T-helper 17 cell (primary cell): ENCODE measurements at places on chromosomes 4 and X. TPM values are rescaled to one million over a fixed set of nuclear protein-coding genes. Genes with fewer than 3 reads are reported as not detected.

Gene F9
- not detected for total RNA-seq

Gene KCNIP4
- not detected for total RNA-seq

Gene SERTM2
- total RNA-seq: not detected

Gene TENM3
- total RNA-seq: not detected

Gene PSAPL1
- not detected for total RNA-seq

Gene INTU
- total RNA-seq: not detected

Gene CSAG2
- not detected for total RNA-seq

Gene GABRE
- 0.42 TPM for total RNA-seq

Gene PUDP
- 8.4 TPM for total RNA-seq

Gene PLK4
- total RNA-seq: 2.8 TPM

- H3K27ac ChIP-seq: no peak overlapping the region
- no peaks in the 10 kb centered on the region for H3K36me3 ChIP-seq
- DNase-seq: no peak
- no peaks in the 10 kb centered on the region for H3K27me3 ChIP-seq
- H3K4me3 ChIP-seq: no peak overlapping the region
Observed at GRCh38 chr4:92111493-92111892, 192.3 kb upstream of the GRID2 start.

DNA sequence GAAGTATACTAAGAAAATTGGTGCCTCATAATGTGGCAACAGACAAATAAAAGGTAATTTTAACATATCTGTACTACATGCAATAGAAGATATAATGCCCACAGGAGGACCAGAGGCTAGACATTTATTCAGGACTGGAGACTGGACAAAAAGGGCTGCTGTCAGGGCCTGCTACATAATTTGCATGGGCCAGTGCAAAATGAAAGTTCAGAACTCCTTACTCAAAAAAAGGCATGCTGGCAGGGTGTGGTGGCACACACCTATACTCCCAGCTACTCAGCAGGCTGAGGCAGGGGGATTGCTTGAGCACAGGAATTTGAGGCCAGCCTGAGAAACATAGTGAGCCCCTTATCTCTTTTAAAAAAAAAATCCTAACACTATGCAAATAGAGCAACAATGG, 12.4 kb upstream of the MAOA start:
- peaks cover 7% of the 10 kb centered on the region for H3K27me3 ChIP-seq
- H3K36me3 ChIP-seq: no peaks in the 10 kb centered on the region
- H3K27ac ChIP-seq: no peak overlapping the region

GRCh38 chr4:100428051-100428450, 89.8 kb downstream of the EMCN start:
- no peak for DNase-seq
- H3K27me3 ChIP-seq: peaks cover 12% of the 10 kb centered on the region
- H3K4me1 ChIP-seq: peaks cover 3% of the 10 kb centered on the region
- H3K27ac ChIP-seq: no peak overlapping the region
- no peak overlapping the region for H3K4me3 ChIP-seq
- no peaks in the 10 kb centered on the region for H3K36me3 ChIP-seq

DNA sequence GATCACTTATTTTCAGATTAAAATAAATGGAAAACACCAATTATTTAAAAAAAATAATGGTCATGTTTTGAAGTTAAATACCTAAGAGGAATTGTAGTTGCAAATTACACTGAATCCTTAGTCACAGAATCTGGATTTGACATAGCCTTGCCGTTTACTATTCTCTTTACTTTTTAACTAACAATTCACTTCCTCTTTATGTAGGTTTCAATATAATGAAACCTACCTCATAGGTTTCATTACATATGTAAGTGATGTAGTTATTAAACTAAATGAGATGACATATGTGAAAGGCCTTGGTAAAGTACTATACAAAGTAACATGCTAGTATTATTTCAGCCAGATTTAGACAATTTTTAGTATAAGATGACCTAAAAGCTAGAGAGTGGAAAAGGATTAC, 6.5 kb downstream of the SPP1 start:
- DNase-seq: no peak
- H3K27ac ChIP-seq: no peak overlapping the region
- no peak overlapping the region for H3K4me3 ChIP-seq
- peaks cover 3% of the 10 kb centered on the region for H3K4me1 ChIP-seq
- peaks cover 3% of the 10 kb centered on the region for H3K36me3 ChIP-seq

DNA sequence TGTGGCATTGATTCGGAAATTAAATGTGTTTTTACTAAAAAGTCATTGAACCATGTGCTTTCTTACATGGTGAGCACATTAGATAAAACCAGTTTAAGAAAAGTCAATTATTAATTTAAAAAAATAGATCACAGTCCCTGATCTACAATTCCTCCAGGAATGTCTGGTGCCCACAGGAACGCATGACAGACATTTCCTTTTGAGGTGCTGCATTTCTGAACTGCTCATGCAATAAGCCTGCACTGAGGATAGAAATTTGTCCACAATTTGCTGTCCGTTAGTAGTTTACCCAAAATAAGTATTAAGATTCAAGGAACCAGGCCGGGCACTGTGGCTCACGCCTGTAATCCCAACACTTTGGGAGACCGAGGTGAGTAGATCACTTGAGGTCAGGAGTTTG, 8.2 kb upstream of the ADAMTS3 start:
- no peaks in the 10 kb centered on the region for H3K4me1 ChIP-seq
- no peaks in the 10 kb centered on the region for H3K27me3 ChIP-seq
- no peaks in the 10 kb centered on the region for H3K36me3 ChIP-seq
- no peak for DNase-seq
- H3K4me3 ChIP-seq: no peak overlapping the region

- H3K4me3 ChIP-seq: no peak overlapping the region
- no peaks in the 10 kb centered on the region for H3K4me1 ChIP-seq
- no peak overlapping the region for H3K27ac ChIP-seq
Observed at GRCh38 chr4:8307121-8307520, 37.6 kb downstream of the HTRA3 start.

GRCh38 chrX:96791559-96791958, 92.1 kb upstream of the RPA4 start:
- no peak overlapping the region for H3K27ac ChIP-seq
- H3K4me1 ChIP-seq: no peaks in the 10 kb centered on the region
- no peak overlapping the region for H3K4me3 ChIP-seq
- H3K27me3 ChIP-seq: no peaks in the 10 kb centered on the region

DNA sequence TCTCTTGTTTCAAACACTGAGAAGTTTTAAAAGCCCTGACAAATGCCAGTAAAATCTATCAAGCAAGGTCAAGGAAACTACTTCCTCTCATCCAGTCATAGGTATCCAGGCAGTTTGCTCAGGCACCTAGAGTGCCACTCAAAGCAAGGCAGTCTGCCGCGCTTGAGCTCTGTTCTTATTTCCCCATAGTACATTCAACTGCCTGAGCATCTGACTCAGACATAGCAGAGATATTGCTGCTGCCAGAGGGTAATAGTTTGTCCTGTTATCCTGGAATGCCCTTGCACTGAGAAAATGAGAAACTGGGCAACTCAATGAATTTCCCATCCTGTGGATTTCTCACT, 16.1 kb upstream of the ATP8A1 start:
- peaks cover 3% of the 10 kb centered on the region for H3K36me3 ChIP-seq
- H3K4me3 ChIP-seq: peak overlapping the region; percentile 25
- H3K4me1 ChIP-seq: peaks cover 20% of the 10 kb centered on the region
- peak overlapping the region; percentile 96 for H3K27ac ChIP-seq
- DNase-seq: no peak

DNA sequence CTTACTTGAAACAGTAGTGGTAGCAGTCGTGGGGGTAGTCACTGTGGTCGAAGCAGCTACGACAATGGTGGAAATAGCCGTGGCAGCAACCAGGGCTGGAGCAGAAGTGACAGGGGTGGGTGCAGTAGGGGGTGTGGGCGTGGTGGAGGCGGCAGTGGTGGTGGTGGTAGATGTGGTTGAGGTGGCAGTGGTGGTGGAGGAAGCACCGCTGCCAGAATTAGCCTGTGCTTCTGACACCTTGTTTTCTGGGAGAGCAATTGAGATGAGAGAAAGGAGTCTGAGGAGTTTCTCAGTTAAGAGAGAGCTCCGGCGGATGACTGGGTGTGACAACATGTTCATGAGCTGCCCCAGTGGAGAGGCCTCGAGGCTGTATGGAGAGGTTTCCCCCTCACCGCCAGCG, 113.5 kb upstream of the HSD17B10 start:
- H3K27me3 ChIP-seq: no peaks in the 10 kb centered on the region
- H3K4me3 ChIP-seq: no peak overlapping the region
- DNase-seq: no peak
- no peaks in the 10 kb centered on the region for H3K36me3 ChIP-seq

GRCh38 chr4:184016759-184017668, 111.9 kb downstream of the STOX2 start:
- no peak overlapping the region for H3K27ac ChIP-seq
- H3K36me3 ChIP-seq: no peaks in the 10 kb centered on the region
- no peak for DNase-seq
- H3K4me3 ChIP-seq: no peak overlapping the region

GRCh38 chrX:72100824-72101351, 30.8 kb downstream of the RTL5 start:
- peaks cover 34% of the 10 kb centered on the region for H3K4me1 ChIP-seq
- peak overlapping the region; percentile 93 for H3K4me3 ChIP-seq
- no peaks in the 10 kb centered on the region for H3K27me3 ChIP-seq
- DNase-seq: peak; percentile 45
- H3K27ac ChIP-seq: peak overlapping the region; percentile 99

- H3K27ac ChIP-seq: no peak overlapping the region
- H3K27me3 ChIP-seq: no peaks in the 10 kb centered on the region
- H3K4me3 ChIP-seq: no peak overlapping the region
- H3K36me3 ChIP-seq: no peaks in the 10 kb centered on the region
Observed at GRCh38 chr4:60389633-60390032, 810.5 kb upstream of the ADGRL3 start.

GRCh38 chr4:48645225-48645794, 134.8 kb downstream of the FRYL start:
- no peaks in the 10 kb centered on the region for H3K27me3 ChIP-seq
- DNase-seq: no peak
- H3K4me3 ChIP-seq: no peak overlapping the region
- H3K36me3 ChIP-seq: peaks cover 2% of the 10 kb centered on the region
- no peak overlapping the region for H3K27ac ChIP-seq
- peaks cover 36% of the 10 kb centered on the region for H3K4me1 ChIP-seq

GRCh38 chr4:85571008-85571407, 96.1 kb downstream of the ARHGAP24 start:
- no peaks in the 10 kb centered on the region for H3K4me1 ChIP-seq
- H3K4me3 ChIP-seq: no peak overlapping the region
- no peak for DNase-seq
- H3K27ac ChIP-seq: no peak overlapping the region

DNA sequence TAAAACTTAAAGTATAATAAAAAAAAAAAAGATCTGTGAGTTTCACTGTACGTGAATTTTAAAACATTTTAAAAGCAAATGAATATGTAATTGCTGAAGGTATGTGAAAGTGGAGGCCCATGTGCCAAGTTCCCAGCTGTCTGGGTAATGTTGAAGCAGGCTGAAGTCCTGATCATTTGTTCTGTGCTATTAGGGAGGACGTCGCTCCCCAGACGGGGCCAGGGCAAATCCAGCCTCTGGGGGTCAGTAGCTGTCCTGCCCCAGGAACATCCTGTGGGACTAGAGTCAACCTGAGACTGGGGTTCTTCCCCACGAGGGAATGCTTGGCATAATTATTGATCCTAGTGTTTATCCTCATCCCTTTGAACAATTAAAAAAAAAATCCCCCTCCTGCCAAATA, 48.8 kb downstream of the PDE5A start:
- H3K27ac ChIP-seq: no peak overlapping the region
- no peaks in the 10 kb centered on the region for H3K36me3 ChIP-seq
- H3K4me3 ChIP-seq: no peak overlapping the region

GRCh38 chrX:19886883-19887531, 393 bp downstream of the SH3KBP1 start:
- H3K4me1 ChIP-seq: peaks cover 24% of the 10 kb centered on the region
- peak overlapping the region; percentile 86 for H3K4me3 ChIP-seq
- DNase-seq: no peak
- H3K36me3 ChIP-seq: no peaks in the 10 kb centered on the region
- peak overlapping the region; percentile 73 for H3K27ac ChIP-seq
- H3K27me3 ChIP-seq: no peaks in the 10 kb centered on the region

GRCh38 chr4:60452266-60452665, 747.9 kb upstream of the ADGRL3 start:
- no peaks in the 10 kb centered on the region for H3K27me3 ChIP-seq
- no peaks in the 10 kb centered on the region for H3K4me1 ChIP-seq
- DNase-seq: no peak
- H3K4me3 ChIP-seq: no peak overlapping the region
- H3K36me3 ChIP-seq: no peaks in the 10 kb centered on the region

GRCh38 chr4:169485086-169485485, 127.3 kb downstream of the NEK1 start:
- no peak for DNase-seq
- H3K27ac ChIP-seq: peak overlapping the region; percentile 45
- no peaks in the 10 kb centered on the region for H3K27me3 ChIP-seq
- peaks cover 6% of the 10 kb centered on the region for H3K36me3 ChIP-seq
- H3K4me1 ChIP-seq: peaks cover 3% of the 10 kb centered on the region

GRCh38 chr4:105068516-105068915, 78.2 kb upstream of the TET2 start:
- H3K36me3 ChIP-seq: no peaks in the 10 kb centered on the region
- no peaks in the 10 kb centered on the region for H3K27me3 ChIP-seq
- no peak overlapping the region for H3K27ac ChIP-seq

DNA sequence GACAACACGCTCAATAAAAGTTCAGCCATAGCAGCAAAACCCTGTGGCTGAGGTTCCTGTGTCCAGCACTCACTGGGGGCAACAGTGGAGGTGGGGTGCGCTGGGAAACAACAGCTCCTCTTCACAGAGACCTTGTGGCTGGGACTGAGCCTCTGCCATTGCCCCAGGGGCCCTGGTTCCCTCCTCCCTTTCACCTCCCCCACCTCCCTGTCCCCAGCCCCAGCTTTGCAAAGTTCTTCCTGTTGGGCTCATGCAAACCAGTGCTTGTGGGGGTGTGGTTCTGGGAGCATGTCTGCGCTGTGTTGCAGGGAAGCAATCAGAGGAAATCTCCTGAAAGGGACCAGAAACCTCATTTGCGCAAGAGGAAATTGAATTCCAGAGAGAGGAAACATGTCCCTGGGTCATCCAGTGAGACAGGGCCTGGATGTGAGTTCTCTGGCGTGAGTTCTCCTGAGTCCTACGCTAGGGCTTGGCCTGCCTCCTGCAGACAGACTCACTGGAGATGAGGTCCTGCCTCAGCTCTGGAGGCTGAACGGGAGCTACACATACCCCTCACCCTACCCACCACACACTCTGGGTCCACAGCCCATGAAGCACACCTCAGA, 7.4 kb downstream of the FATE1 start:
- H3K27me3 ChIP-seq: no peaks in the 10 kb centered on the region
- H3K36me3 ChIP-seq: no peaks in the 10 kb centered on the region
- no peaks in the 10 kb centered on the region for H3K4me1 ChIP-seq
- H3K4me3 ChIP-seq: no peak overlapping the region
- DNase-seq: no peak
